SW 1271 (cell line): ENCODE measurements at places on chromosomes 2 and 18.

DNA sequence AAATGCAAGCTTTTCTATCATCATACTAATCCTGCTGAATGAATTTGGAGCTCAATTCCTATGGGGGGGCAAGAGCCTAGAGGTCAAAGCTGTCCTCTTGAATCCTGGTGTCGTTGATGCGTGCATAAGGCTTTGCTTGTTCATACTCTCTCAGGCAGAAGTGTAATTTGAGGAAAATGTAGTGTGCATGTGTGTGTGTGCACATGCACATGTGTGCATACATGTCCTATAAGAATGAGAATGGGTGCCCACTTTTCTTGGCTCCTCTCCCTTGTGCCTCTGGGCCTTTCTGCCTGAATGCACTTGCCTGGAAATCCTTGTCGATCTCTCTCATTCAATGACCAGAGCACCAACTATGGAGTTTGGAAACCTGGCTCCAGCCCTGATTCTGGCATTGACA, 28.5 kb upstream of the C18orf32 start:
- no peak for DNase-seq

DNA sequence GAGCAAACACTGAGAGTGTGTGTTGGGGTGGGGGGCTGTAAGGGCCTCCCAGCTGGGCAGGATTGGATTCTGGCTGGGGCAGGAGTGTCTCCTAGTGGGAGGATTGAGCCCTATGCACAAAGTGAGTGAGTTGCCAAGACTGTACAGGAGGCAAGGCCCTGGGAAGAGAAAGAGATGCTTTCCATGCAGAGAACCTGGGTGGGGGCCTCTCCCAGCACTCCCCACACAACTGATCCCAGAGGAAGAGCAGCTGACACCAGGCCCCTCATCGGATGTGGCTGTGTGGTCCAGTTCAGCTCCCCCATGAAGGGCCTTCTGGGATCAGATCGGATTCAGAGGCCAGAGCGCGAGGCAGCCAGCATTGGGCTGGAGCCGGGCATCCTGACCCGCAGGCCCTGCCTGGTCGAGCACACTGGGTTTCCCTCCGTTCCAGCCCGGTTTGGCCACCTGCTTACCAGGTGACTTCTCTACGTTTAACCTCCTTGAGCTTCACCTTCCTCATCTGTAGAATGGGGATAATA, 49.4 kb upstream of the FAHD2A start:
- no peak for DNase-seq

- no peak for DNase-seq
Observed at GRCh38 chr2:31558401-31559295, 22.1 kb downstream of the SRD5A2 start.

GRCh38 chr2:30237239-30237965, 6.1 kb downstream of the LBH start:
- DNase-seq = no peak

DNA sequence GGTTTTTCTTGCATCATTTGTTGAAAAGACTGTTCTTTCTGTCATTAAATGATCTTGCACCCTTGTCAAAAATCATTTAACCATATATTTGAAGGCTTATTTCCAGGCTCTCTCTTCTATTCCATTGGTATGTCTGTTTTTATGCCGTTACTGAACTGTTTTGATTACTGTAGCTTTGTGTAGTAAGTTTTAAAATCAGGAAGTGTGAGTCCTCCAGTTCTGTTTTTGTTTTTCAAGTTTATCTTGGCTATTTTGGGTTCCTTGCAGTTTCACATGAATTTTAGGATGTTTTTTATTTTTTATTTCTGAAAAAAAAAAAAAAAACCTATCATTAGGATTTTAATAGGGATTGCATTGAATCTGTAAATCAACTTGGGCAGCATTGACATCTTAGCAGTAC, 39.0 kb downstream of the SLC39A10 start:
- no peak for DNase-seq

- DNase-seq = no peak
Observed at GRCh38 chr2:160390544-160391455, 102.8 kb downstream of the RBMS1 start.

DNA sequence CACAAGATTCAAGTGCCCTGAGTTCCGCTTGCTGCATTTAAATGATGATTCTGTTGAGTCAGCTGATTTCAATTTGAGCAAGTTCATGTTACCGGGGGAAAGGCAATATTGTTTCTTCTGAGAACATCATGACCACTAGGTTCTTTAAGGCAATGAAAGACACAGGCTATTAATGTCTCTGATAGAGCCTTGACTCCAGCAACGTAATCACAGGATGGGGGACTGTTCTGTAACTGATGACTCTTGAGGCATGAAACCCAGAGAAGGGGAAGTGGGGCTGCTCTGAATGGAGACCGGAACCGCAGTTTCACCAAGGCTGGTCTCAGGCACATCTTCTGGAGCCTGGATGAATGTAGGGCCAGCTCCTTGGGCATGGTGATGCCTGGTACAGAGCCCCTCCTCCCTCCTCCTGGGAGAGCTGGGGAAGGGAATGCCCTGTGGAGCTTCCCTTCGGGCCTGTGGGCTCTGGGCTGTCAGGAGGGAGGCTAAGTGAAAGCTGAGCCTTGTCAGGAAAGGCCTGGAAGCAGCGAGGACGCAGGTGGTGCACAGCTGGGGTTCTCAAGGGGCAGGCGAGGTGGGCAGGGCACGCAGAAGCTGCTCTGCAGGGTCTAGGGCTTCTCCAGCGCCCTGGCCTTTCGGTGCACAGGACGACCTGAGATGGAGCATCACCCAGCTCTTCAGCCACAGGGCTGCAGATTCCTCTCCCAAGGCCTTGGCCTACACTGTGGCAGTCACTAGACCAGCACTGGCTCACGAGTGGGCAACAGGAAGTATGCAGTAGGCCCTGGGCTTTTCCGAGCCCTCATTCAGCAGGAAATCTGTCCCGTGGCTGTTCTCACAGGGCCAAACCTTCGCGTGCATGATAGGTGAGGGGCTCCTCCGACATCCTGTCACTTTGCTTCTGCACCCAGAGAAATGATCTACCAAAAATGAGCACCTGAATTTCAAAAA, 36.6 kb upstream of the PRLH start:
- no peak for DNase-seq

- DNase-seq = no peak
Observed at GRCh38 chr2:45968946-45969584, 317.6 kb downstream of the PRKCE start.

DNA sequence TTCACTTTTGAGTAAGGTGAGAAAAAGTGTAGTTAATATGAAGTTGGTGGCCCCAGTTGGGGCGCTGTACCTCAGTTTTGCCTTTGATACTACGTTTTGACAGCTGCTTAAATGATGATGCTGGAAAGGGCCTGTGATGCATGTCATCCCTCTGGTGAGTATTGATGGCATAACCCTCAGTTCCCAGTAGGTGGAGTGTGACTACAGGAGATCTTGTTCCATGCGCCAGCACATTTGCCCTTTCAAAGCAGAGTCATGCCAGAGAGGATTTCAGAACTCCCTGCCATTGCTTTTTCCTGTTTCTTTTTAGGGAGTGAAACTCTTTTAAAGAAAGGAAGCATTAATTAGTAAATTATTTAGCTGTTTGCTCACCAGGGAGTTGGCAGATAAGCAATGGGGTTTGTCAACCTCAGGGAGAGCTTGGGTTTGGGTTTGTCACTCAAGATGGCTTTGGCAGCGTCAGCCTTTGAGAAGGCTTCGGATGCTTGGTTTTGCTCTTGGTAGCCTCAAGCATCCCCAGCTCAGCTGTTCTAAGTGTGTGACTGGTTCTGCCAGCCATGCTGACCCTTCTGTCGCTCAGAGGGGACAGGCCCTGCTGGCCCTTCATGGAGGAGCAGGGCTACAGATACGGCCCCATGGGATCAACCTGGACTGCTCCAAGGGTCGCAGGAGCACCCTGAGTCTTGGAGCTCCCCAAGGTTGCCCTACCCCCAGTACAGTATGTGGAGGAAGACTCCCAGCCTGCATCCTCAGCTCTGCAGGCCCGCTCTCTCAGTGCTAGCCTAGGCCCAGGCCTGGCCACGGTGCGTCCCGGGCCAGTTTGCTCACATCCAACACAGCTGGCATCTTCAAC, 29.1 kb downstream of the ARMC9 start:
- DNase-seq = peak; percentile 65

GRCh38 chr18:54558609-54559585, 32.1 kb upstream of the DYNAP start:
- peak; percentile 37 for DNase-seq

GRCh38 chr2:183024339-183025095, 13.7 kb downstream of the NCKAP1 start:
- no peak for DNase-seq

- DNase-seq = no peak
Observed at GRCh38 chr18:2971741-2972552, 41.0 kb downstream of the LPIN2 start.

DNA sequence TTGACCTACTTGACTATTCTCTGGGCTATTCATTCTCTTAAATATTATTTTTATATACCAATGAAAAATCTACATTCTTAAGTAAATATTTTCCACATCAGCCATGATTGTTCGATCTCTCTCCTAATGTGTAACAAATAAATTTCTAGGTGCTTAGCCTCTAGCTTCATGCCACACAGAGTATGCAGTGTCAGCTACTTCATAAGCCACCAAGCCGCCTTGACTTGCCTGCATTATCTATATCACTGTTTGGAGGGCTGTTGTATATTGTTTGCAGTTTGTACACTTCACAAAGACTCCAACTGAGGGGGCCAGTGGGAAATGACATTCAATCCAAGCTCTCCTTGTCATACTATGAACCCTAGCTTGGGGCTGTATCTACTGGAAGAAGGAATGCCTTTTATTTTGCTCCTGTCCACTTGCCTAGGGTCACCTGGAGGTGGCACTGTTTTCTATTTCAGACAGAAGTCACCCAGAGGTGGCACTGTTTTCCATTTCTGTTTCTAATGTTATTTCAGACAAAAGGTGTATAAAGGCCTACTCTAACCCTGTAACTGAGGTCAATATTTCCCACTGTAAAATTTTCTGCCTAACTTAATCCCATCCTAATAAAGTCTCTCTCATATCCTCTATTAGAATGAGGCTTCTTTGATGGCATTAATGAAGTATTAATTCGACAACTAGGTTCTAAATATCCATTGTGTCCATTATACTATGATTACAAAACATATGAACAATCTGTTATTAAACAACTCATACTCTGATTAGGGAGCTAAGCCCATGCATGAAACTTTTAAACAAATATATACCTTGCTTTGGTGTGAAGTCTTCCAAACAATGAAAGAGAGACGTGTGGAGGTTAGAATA, 36.4 kb downstream of the COL5A2 start:
- DNase-seq = peak; percentile 21
